Activated CD4-positive, alpha-beta memory T cell treated with anti-CD3 and anti-CD28 coated beads for 36 hours (primary cell): ENCODE measurements at places on chromosomes 7 and 10. TPM values are rescaled to one million over a fixed set of nuclear protein-coding genes. Genes with fewer than 3 reads are reported as not detected.
A peak's percentile ranks its signal among the peaks of the same experiment; 100 is the strongest.

LIPN gene
- total RNA-seq, result not detected

SFMBT2 gene
- 15.4 TPM for total RNA-seq

ASZ1 gene
- not detected for total RNA-seq

AFAP1L2 gene
- 1.2 TPM for total RNA-seq

ZNF239 gene
- 1.7 TPM for total RNA-seq

FOXP2 gene
- not detected for total RNA-seq

COL13A1 gene
- not detected for total RNA-seq

DNA sequence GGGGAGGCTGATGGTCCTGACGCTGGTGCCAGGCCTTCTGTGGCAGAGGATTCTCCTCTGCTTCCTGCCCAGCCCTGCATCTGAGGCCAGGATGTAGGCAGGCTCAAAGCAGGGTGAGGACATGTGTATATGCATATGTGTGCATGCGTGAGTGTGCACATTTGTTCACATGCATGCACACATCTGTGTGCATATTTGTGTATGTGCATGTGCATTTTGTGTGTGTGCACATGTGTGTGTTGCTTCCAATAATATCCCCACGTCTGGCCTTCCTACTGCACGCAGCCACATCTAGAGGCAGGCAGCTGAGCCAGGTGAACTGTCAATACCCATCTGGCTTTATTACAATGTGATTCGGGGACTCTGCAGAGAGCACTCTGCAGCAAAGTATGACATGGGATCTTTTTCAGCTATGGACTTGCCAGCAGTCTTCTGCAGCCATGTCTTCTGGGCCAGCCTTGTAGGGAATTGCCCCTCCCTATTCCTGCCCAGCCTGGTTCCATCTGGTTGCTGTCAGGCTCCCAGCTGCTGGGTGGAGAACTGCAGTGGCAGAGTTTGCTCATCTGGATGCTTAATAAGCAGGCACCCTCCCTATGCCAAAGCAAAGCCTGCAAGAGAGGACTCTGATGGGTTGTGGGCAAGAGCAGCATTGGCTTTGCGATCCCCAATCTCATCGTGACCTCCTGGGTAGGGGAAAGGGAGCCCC, 140.7 kb downstream of the PFKFB3 start:
- no peaks in the 10 kb centered on the region for H3K27me3 ChIP-seq
- peaks cover 33% of the 10 kb centered on the region for H3K4me1 ChIP-seq
- no peak overlapping the region for H3K4me3 ChIP-seq

DNA sequence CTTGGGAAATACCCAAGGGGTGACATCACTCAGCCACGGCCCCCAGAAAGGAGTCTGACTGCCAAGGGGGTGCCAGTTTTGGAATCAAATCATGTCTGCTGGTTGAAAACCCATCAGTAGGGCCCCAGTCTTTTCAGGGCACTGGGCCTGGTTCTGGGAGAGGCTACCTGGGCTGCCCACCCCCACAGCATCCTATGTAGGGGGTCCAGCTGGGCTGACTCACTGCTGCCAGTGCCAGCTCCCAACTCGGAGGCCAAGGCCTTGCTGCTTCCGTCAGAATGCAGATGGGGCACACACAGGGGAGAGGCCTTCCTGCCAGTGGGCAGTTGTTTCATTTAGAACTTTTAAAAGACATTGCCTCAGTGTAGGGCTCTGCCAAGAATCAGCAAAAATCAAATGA, 39.5 kb upstream of the DMBT1 start:
- H3K27me3 ChIP-seq, result peaks cover 3% of the 10 kb centered on the region
- no peak for DNase-seq
- H3K4me3 ChIP-seq, result no peak overlapping the region
- H3K36me3 ChIP-seq, result no peaks in the 10 kb centered on the region
- H3K4me1 ChIP-seq, result peaks cover 11% of the 10 kb centered on the region

DNA sequence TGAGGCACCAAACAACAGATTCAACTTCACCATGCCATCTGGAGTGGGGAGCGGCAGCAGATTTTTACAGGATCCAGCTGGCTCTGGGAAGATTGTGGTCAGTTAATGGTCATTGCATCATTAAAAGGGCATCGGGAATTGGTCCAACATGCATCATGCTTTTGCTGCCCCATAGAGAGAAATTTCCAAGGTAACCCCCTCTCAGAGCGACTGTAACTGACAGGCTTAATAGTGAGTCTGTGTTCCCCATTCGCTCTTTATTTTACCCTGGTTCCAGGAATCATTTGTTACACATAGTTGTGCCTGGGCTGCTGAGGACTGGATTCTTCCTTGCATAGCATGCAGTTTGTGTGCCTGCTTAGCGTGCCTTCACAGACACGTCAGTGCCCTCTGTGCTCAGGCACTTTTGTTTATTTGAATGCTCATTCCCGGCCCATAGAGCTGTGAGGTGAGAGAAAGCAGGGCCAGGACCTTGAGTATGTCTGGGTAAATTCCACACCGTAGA, 49.9 kb downstream of the CDHR3 start:
- H3K27me3 ChIP-seq, result peaks cover 2% of the 10 kb centered on the region
- no peak overlapping the region for H3K4me3 ChIP-seq
- H3K4me1 ChIP-seq, result peaks cover 28% of the 10 kb centered on the region
- DNase-seq, result no peak

- H3K4me3 ChIP-seq, result no peak overlapping the region
- H3K27me3 ChIP-seq, result no peaks in the 10 kb centered on the region
- H3K4me1 ChIP-seq, result peaks cover 16% of the 10 kb centered on the region
- no peak for DNase-seq
- peaks cover 13% of the 10 kb centered on the region for H3K36me3 ChIP-seq
Observed at GRCh38 chr7:77382532-77382931, 33.6 kb downstream of the GSAP start.

DNA sequence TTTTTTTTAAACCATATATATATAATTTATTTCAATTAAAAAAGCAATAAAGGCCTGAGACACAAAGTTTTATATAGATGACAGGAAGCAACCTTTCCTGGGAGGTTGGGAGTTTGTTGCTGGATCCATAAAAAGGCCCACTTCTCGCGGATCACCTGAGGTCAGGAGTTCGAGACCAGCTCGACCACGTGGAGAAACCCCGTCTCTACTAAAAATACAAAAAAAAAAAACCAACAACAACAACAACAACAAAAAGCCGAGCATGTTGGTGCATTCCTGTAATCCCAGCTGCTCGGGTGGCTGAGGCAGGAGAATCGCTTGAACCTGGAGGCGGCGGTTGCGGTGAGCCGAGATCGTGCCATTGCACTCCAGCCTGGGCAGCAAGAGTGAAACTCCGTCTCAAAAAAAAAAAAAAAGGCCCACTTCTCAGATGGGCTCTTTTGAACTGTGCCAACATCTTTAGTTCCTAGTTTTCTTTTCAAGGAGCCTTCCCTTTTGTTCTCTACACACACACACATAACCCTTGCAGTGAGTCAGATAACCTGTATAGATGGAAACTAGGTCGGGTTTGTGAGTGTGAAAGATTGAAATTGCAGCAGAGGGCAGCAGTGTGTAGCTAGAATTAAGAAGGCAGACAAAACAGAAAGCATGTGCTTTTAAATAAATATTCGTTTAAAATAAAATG, 1.2 kb upstream of the SMNDC1 start:
- H3K4me1 ChIP-seq, result peaks cover 46% of the 10 kb centered on the region
- H3K27ac ChIP-seq, result peak overlapping the region; percentile 97
- DNase-seq, result peak; percentile 68

DNA sequence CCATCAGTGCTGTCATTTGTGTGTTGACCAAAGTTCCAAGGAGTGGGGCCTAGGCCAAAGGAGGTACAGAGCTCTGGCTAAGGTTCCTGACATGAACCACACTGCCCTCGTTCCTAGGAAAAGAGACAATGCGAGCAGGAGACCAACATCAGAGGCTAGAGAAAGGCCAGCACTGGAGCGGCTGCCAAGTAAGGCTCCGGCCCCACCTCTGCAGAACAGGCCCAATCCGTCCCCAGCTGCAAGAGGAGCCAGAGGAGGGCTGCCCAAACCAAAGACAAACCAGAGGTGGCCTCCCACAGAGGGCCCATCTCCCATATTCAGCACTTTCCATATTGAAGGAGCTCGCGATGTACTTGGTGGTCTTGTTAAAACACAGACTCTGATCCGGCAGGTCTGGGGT, 81.0 kb downstream of the FAM53B start:
- H3K4me1 ChIP-seq, result peaks cover 47% of the 10 kb centered on the region
- no peak overlapping the region for H3K27ac ChIP-seq
- H3K36me3 ChIP-seq, result peaks cover 2% of the 10 kb centered on the region
- no peaks in the 10 kb centered on the region for H3K27me3 ChIP-seq
- H3K4me3 ChIP-seq, result no peak overlapping the region

- H3K27me3 ChIP-seq, result no peaks in the 10 kb centered on the region
- no peak for DNase-seq
- H3K4me3 ChIP-seq, result no peak overlapping the region
- no peaks in the 10 kb centered on the region for H3K36me3 ChIP-seq
- H3K4me1 ChIP-seq, result no peaks in the 10 kb centered on the region
Observed at GRCh38 chr10:52031771-52032170, 282.3 kb upstream of the DKK1 start.

DNA sequence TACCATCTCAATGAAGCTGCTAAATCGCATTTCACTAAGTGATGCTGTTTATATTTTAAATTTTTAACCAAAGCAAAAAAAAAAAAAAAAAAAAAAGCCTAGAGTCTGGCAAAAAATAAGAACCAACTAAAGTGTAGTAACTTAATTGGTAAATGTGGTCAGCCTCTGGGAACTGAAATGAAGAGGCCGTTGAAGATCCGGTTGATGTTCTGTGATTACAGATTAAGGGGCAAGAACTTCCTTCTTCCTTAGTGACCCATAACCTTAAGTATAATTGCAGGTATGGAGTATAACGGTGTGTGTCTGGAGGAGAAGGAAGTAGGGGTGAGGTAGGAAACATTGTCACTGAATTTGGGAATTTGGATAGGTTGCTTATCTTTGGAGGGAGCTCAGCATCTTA, 7.7 kb upstream of the SRGN start:
- no peak overlapping the region for H3K27ac ChIP-seq
- H3K4me3 ChIP-seq, result no peak overlapping the region
- no peaks in the 10 kb centered on the region for H3K27me3 ChIP-seq
- H3K36me3 ChIP-seq, result no peaks in the 10 kb centered on the region
- peaks cover 4% of the 10 kb centered on the region for H3K4me1 ChIP-seq
